HAP-1 (cell line): ENCODE measurements at places on chromosomes 12 and 14.
A peak's percentile ranks its signal among the peaks of the same experiment; 100 is the strongest.

DNA sequence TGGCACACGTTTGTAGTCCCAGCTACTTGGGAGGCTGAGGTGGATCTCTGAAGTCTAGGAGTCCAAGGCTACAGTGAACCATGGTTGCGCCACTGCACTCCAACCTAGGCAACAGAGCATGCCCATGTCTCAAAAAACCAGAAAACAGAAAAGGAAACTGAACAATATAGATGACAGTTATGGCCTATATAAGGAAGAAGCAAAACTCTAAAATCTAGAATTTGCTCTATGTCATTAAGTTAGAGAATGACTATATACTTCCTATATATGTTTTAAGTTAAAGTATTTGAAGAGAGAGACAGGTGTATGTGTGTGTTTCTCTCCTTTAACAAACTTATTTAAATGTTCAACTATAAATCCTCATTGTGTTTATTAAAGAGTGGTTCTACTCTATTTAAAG is 65.8 kb downstream of the MNAT1 start:
- DNase-seq: no peak

DNA sequence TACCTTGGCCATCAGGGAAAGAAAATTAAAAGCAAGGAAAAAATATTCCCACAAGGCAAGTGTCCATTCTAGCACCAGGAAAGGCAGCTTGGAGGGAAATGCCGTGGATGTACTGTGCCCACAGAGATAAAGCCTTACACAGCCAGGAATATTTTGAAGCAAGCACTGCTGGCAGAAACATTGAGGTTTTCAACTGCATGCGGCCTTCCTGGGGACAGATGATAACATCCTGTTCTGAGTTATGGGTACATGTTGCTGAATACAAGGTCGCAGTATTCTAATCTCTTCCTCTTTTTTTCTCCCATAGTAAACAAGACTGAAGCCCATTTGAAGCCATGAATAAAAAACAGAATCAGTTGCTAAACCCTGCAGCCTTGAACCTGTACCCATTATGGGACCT is 197.1 kb downstream of the BTG1 start:
- no peak for DNase-seq

DNA sequence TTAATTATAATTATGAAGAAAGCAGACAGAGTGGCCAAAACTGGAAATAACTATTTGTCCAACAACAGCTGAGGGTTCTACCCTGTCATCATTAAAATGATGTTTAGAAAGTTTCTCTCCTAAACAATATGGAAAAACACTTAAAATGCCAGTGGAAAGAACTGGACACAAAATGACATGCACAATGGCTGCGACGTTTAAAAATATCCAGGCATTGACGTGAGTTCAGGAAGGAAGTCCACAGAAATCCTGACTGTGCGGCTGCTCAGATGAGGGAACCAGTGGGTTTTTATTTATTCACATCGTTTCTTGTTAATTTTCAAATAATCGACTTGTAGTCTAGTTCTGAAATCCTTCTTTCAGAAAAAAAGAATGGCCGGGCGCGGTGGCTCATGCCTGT is 58.3 kb downstream of the CCNK start:
- no peak for DNase-seq

DNA sequence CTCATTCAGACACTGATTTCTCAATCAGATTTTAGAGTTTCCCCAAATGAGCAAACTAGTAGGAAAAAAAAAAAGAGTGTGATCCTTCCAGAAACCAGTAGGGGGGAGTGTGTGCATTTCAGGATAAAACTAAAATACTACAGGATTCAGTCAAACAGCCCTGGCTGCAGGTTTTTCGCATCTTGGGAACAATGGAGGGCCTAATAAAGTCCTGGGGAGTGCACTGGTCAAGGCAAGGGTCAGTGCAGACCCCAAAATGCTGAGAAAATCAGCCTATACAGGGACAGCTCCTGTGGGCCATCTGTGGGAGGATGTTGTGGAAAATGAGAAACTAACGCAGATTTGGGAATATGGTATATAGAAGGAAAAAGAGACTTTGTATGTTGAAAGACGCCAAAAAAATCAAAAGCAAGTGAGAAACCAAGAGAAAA is 22.2 kb upstream of the ABCD4 start:
- DNase-seq: peak; percentile 50

- DNase-seq: no peak
These were observed 600.8 kb downstream of the TRHDE start for GRCh38 chr12:72872996-72873395.

- DNase-seq: no peak
These were observed 916.5 kb downstream of the TMEM121 start for GRCh38 chr14:106442857-106443256.

- DNase-seq: no peak
These were observed 40.8 kb upstream of the PNMA1 start for GRCh38 chr14:73754911-73755360.

- no peak for DNase-seq
These were observed 22.3 kb downstream of the IFT43 start for GRCh38 chr14:76007852-76008251.

DNA sequence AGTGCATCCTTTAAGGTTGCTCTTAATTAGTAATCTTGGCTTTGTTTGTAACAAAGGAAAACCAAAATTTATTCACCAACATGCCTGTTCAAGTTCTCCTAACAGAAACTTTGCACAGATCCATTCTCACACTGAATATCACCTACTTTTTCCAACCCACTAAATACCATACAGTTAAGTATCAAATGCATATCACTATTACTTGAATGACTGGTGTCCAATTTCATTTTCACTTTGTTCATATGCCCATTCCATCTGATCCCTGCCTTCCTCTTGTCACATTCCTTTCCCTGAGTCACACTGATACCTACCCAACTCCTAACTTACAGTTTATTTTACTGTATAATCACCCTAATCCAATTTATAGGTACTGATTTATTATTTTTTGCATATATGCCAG is 286.4 kb downstream of the NELL2 start:
- DNase-seq: no peak

- no peak for DNase-seq
These were observed 94.2 kb downstream of the TMEM117 start for GRCh38 chr12:43930032-43930431.

- no peak for DNase-seq
These were observed 40.2 kb upstream of the EMP1 start for GRCh38 chr12:13156277-13156676.

DNA sequence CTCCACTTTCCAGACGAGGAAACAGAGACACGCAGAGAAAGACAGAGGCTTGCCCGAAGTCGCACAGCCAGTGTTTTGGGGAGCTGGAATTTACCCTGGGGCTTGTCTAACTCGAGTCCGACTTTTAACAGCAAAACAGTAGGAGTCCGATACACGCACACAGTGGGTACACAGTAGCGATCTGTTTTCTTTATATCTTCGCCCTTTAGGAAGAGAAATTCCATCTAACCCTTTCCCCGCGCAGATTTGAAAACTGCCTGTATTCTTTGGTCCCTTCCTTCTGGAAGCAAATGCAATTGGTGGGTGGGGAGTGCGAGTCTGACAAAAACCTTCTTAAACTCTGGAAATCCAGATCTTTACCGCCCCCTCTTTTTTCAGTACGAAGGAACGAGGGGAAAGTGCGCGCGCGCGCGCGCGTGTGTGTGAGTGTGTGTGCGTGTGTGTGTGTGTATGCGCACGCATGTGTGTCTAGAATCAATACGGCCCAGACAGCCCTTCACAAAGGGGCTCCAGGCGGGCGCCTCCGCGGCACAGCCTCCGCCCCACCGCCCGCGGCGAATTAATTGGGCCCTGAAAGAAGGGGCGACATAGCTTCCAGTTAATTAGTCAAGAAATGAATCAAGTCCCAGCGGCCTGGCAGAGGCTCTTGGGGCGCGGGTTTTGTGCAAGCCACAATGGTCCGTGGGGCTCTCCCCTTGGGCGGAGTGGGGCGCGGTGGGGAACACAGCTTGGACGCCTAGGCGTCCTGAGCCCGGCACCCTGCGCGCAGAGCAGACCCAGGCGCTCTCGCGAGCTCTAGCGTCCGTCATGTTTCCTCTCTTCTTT is 14.0 kb upstream of the TBX3 start:
- peak; percentile 21 for DNase-seq

- no peak for DNase-seq
These were observed 125.1 kb downstream of the ST8SIA1 start for GRCh38 chr12:22209422-22209821.

GRCh38 chr12:112353393-112353792 is 28.8 kb downstream of the HECTD4 start:
- DNase-seq: no peak

DNA sequence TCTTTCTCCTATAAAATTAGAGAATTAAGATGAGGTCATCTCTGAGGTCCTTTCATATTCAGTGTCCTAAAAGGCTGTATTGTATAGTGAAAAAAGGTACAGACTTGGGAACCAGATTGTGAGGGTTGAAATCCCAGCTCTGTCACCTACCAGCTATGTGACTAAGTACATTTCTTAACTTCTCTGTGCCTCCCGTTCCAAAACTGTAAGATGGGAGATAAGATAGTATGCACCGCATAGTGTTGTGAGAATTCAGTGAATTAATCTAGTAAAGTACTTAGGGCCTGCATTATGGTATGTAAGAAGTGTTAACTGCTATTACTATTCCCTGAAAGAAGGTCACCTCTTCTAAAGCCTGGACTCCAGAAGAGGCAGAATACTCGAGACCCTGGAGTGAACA is 60.6 kb downstream of the GNG2 start:
- DNase-seq: no peak
